Skeletal muscle cell (primary cell): ENCODE measurements at places on chromosomes 7 and 10.

- DNase-seq: no peak
Measured at GRCh38 chr7:99326408-99326782, 697 bp downstream of the ARPC1A start.

- no peak for DNase-seq
Measured at GRCh38 chr10:124604214-124605000, 139.8 kb downstream of the FAM53B start.

GRCh38 chr7:16268821-16269768 lies 152.2 kb downstream of the CRPPA start:
- DNase-seq: peak; percentile 41

- DNase-seq: no peak
Measured at GRCh38 chr7:21106296-21106732, 319.6 kb upstream of the SP8 start.

- DNase-seq: no peak
Measured at GRCh38 chr10:47254611-47255010, 45.4 kb upstream of the GDF10 start.

DNA sequence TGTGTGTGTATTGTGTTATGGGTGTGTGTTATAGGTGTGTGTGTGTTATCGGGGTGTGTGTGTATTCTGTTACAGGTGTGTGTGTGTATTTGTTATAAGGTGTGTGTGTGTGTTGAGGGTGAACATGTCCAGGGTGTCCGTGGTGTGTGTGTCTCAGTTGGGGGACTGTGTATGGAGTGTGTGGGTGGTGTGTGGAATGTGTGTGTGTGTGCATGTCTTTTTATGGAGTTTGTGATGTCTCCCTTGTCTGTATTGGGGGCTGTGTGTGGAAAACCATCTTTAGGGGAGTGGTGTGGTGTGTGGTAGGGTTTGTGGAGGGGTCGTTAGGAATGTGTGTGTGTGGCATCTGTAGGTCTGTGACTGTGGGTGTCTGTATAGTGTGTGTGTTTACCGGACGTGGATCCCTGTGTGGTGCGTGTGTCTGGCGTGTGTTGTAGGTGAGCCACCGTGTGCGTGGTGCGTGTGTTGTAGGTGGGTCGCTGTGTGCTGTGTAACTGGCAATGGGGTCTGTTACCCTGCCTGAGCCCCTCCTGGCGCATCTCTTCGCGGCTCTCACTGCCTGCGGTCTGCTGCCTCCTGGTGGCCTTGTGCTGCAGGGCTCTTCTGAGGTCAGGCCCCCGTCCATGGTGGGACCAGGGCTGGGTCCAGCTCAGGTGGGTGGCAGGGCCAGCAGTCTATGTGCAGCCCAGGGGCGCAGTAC lies 61.7 kb downstream of the PALD1 start:
- DNase-seq: no peak

DNA sequence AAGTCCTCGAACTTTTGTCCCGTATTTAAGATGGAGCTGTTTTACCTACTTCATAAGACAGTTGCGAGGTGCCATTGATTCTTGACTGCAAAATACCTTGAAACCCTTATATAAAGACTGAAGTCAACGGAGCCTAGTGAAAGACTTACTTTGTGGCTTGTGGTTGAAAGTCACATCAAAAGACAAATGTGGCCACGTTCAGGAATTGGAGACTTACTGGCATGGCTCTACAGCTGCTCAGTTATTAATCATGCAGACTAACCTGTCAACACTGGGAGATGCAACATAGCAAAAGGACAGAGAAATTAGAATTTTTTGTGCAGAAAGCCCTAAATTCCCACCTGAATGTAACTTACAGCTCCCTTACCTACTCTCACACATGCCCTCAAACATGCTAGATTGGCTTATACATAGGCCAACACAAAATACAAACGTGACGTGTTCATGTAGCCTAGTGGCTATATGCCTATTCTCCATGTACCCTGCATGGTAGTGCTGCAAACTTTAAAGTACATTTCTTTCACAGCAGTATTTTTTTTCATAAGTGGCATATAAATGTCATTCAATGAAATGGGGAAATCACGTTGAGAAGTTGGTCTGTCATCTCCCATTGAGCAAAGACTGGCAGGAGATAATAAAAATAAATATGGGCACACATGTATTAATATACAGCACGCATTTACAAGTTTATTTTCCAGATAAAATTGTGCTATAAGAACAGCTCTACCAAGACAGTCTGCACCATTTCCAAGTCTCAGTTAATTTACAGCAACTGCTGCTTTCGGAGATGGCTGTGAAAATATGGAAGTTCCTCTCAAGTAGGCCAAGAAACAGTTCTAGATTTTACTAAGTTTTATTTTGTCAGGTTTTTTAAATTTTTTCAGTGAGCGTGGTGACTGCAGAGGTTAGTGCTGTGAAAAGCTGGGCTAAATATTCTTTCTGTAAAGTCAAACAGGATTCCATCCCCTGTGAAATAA lies 170.4 kb upstream of the C7orf33 start:
- no peak for DNase-seq

GRCh38 chr7:31111109-31111451 lies 59.0 kb downstream of the ADCYAP1R1 start:
- no peak for DNase-seq

DNA sequence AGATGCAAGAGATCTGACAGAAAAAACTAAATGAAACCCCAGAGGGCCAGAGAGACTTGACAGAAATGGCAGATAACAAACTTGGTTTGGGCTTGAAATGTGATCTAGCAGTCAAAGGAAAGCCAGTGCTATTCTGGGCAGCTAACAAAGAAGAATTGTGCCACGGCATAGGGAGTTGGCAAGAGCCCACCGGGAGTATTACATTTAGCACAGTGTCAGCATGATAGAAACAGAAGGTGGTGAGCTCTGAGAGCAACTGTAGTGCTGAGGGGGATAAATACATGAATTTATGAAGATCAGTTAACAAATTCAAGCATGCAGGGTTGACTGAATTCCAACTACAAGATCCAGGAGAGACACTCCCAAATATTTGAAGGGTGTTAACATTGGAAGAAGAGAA lies 91.1 kb downstream of the AHCYL2 start:
- no peak for DNase-seq

GRCh38 chr10:11125004-11125403 lies 107.3 kb downstream of the CELF2 start:
- DNase-seq: no peak

DNA sequence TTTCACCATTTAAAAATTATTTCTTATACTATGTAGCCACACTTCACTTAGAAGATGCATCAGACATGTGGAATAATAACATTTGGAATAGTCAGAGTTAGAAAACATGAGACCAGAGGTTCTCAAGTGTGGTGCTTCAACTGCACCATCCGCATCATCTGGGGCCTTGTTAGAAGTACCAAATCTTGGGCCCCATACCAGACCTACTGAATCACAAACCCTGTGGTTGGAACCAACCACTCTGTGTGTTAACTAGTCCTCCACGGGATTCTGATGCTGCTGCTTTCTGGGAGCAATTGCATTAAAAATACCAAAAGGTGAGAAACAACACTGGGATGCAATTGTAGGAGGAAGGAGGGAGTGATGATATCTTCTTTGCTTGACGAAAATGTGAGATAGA lies 125.2 kb downstream of the GNAT3 start:
- DNase-seq: peak; percentile 45

GRCh38 chr7:4189131-4189570 lies 492.9 kb upstream of the FOXK1 start:
- no peak for DNase-seq

- DNase-seq: no peak
Measured at GRCh38 chr10:131973160-131973951, 8.4 kb downstream of the BNIP3 start.

- DNase-seq: no peak
Measured at GRCh38 chr10:51501396-51501795, 198.0 kb downstream of the CSTF2T start.

- DNase-seq: no peak
Measured at GRCh38 chr7:146661435-146661834, 544.8 kb downstream of the CNTNAP2 start.

GRCh38 chr7:132580277-132580676 lies 4.0 kb upstream of the PLXNA4 start:
- DNase-seq: no peak

DNA sequence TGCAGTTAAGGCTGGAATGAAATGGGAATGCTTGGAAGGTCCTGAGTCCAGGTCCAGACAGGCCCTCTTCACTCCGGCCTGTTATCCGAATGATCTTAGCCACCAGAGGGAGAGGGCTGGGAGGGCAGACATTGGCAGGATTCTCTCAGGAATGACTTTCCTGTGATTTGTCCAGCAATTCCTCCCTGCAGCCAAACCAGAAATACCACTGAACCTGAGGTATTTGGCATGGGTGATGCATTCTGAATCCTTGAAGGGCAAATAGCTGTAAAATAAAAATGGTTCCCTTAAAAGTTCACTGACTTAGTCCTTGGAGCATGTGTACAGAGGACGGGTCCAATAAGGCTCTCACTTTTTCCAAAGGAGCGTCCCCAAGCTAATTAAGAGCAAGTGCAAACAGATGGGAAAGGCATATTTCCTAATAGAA lies 77.5 kb upstream of the HABP2 start:
- DNase-seq: no peak

DNA sequence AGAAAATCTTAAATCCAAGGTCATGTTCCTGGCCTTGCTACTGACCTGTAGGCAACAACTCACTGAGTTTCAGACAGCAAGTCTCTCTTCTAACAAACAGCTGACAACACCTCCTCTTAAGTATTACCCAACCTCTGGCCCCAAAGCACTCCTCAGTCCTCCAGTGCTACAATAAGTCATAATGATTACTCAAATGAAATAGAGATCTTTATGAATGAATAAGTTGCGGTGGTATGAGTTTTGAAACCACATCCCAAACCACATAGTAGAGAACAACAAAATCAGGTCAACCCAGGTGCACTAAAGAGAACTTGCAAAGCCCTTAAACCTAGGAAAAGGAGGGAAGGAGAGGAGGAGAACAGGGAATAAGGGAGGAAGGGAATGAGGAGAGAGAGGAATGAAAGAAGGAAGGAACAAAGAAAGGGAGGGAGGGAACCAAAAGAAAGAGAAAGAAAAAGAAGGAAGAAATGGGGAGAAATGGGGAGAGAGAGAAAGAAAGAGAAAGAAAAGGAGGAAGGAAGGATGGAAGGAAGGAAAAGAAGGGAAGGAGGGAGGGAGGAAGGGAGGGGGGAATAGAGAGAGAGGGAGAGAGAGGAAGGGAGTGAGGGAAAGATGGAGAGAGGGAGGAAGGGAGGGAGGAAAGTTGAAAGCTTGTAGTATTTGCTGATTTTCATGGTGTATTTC lies 142.8 kb upstream of the CALCR start:
- peak; percentile 13 for DNase-seq

GRCh38 chr7:43631559-43631958 lies 48.7 kb downstream of the STK17A start:
- no peak for DNase-seq

DNA sequence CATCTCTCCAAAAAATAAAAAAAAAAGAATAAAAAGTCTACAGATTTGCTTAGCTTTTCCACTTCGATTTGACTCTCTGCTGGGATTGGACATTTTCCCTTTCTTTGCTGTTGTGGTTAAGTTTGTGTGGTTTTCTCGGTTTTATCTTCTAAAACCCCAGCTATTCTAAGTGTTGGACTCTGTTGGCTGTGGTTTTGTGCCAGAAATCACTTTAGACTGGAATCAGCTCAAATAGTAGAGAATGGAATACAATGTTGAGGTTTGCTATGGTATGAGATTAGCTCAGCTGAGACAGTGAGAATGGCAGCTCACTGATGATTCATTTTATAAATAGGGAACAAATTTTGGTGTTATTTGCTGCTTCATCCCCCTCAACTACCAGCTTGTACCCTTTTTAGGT lies 116.0 kb downstream of the BUB3 start:
- DNase-seq: peak; percentile 39

DNA sequence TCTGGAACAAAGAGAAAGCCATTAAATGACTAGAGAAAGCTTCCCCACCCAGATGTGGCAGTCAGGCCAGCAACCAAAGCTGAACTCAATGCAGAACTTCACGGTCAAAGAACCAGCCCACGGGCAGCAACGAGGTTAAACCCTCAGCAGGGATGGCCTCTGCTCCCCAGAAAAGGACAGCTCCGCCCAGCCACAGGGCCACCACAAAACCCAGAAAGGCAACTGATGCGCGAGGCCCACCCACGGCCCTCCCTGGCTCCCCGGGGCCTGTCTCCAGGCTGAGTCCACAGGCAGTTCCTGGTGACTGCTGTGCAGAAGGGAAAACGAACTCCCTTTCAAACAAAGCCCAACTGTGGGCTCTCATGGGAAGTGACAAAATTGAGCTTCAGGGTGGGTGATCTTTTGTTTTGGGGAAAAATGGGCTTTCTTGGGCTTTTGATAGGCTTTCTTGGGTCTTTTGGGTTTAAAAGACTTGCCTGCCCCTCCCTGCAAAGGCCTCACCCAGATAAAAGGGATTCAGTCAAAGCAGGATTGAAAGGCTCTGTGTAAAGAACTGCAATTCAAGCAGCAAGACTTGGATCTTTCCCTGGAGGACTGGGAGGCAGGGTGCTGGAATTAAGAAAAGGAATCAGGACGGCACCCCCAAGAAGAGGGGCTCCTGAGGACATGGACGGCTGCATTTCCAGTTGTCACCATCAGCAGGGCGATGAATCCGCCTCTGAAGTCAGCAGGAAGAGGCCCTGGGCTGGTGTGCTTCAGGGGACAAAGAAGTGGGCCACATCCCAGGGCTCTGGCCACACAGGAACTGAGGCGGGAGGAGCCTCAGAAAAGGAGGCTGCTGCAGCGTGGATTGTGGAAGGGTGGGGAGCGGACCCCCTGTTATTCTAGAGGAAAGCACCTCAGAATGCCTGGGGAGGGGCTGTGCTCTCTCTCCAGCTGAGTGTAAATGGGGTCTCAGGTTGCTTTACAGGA lies 209.9 kb downstream of the USP6NL start:
- no peak for DNase-seq

DNA sequence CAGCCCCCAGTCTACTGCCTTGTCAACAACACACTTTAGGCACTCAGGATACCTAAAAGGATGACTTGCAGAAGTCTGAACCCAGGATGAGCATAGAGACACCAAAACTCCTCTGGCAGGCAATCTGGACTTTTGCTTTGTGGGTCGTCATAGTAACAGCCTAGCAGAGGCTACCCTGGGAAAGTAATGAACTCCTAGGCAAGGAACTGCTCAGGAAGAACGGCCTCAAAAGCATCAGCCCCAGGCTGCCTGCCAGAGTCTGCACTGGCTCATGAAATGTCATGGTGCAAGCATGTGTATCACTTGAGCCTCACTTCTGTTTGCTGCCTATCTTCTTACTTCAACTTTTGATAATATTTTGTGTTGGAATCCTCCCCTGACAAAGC lies 715.1 kb downstream of the GRID1 start:
- peak; percentile 51 for DNase-seq

DNA sequence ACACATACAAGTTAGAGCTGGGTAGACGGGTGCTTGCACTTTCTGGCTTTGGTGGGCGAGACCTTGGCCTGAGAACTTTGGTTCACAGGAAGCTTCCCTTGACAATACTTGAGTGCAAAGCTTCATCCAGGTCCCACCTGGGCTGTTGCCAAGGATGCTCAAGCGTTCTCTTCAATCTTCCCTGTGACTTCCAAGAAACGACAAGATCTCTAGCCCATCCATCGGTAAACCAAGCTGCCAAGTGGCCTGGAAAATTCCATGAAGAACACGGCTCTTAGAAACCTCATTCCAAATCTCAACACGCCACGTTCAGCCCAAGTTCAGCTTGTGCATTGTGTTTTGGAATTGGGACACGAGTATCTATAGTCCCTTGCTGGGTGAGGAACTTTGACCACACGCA lies 84.7 kb downstream of the CHST15 start:
- DNase-seq: no peak

GRCh38 chr7:99143521-99143852 lies 421 bp downstream of the SMURF1 start:
- DNase-seq: no peak

- no peak for DNase-seq
Measured at GRCh38 chr10:30456266-30456665, 22.3 kb downstream of the MAP3K8 start.
